ENCODE measurements at places on chromosomes 12 and 14. TPM values are rescaled to one million over a fixed set of nuclear protein-coding genes. Genes with fewer than 3 reads are reported as not detected.

PHETA1 gene
- total RNA-seq = 35.1 TPM

- no peak for DNase-seq
Measured at GRCh38 chr14:50364792-50365191, 31.9 kb downstream of the CDKL1 start.

DNA sequence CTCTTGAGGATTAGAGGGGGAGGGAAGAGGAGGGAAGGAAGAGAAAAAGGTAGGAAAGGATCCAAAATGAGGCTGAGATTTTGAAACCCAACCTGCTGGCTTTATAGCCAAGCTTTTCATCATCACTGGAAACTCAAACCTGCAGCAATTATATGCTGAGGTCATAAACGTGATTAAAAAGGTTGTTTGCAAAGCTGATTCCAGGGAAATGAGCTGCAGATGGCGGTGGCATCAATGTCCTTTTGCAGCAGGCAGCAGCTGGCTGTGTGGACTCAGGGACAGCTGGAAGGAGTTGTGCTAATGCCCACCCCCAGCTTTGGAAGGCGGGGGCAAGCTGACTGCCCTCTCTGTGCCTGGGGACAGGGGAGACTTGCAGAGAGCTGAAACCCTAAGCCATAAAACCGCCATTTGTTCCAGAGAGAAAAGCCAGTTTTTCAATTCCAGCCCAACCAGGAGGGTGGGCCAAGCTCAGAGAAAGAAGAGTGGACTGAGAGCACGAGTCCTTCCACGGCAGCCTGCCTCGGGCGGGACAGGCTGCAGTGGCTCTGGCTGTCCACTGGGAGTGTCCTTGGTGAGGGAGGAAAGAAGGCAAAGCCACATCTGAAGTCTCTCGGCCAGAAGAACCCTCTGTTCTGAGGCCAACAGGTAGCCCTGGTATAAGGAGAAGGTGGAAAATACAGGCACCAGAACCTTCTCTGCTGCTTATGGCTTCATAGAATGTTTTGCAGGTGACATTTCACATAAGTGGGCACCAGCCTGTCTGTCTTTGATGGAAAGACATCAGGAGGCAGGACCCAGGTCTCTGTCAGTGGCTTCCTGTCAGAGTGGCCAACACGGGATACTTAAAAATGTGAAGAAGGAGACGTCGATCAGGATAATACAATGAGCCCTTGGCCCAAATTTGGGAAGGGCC is 90.7 kb downstream of the SINHCAF start:
- no peak for DNase-seq

GRCh38 chr12:23581913-23582312 is 367.6 kb downstream of the SOX5 start:
- no peak for DNase-seq

DNA sequence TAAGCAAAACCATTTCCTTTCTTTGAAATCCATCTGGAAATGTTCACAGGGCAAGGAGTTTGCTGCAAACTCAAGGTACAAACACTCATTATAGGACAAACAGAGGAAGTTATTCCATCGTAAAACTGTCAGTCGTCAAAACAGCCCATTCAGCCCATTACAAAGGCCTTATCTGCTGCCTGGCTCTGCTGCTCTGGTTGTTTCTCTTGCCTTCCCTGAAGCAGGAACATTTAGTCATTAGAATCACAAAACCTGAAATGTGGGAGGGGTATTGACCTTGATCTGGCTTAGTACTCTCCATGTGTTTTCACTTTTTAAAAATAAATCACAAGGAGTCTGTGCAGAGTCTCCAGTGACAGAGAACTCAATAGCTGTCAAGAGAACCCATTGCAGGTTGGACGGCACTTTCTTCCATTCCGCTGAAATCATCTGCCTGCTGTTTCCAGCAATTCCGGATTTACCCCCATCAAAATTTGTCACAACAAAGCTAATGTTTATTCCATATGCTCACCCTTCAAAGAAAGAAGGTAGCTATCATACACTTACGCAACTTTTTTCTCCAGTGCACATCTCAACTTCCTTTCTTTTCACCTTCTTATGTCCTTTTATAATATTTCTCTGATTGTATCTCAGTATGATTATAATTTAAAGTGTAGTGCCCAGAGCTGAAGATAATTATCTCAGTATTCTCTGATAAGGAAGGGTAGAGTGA is 24.6 kb upstream of the ITPR2 start:
- no peak for DNase-seq

DNA sequence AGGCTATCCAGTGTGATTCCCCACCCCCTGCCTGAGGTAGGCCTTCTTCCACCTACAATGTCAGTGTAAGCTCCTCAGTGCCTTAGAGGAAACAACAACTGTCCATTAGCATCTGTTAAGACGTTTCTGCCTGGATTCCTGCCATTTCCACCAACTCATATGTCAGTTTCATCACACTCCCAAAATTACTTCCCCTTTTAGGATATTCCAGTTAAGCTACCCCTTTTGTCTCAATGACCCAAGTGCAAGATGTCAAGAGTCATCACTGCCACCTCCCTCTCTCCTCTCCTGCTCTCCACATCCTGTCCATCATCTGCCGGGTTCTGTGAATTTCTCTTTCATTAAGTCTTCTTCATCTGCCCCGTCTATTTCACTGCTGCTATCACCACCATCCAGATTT is 189.4 kb downstream of the DPF3 start:
- no peak for DNase-seq

DNA sequence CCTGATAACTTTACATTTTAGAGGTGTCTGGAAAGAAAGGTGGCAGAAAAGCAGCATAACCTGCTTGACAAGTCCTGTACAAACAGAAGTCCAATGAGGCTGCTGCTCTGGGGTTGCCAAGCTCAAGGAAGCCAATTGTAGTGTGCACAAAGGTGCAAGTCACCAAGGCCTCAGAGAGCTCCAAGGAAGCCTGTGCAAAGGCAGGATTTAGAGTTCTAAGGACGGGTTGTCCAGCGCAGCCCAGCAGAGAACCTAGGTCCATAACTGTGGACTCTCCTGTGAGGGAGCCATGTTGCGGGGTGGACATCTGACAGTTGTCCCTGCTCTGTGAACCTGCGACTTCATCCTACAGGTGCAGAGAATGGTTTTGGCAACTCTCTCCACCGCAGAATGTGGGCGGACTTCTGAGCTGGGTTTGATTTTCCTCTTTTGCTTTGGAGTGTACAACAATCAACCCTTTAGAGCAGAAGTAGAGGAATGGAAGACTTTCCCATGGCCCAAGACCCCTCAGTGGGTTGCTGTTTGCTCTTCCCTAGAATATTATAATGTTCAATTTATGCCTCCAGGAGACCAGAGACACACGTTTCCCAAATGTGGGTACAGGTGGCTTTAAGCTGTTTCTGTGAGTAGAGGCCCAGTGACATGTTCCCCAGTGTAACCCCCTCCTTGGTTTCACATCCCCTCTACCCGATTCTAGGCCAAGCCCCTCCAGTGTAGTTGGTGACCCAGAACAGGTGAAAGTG is 81.0 kb downstream of the ETV6 start:
- DNase-seq = no peak

- DNase-seq = no peak
Measured at GRCh38 chr12:79548610-79548924, 142.2 kb downstream of the PAWR start.

GRCh38 chr12:47981496-47982260 is 18.3 kb downstream of the TMEM106C start:
- DNase-seq = no peak

DNA sequence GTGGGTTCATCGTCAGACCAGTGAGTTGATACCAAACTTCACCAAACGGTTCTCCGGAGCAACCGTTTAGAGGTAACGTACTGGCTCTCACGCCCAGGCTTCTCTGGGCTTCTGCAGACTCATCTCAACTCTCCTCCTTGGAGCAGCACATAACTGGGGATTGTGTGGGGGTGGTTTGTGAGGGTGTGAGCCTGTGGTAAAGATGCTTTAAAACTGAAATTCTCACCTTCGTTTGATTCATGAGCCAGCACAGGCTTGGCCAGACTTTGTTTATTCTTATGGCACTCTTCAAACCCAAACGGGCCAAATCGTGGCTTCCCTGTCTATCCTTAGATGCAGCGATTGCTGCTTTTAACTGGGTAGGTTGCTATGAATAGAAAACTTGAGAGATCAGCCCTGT is 121.3 kb downstream of the SAMD4A start:
- DNase-seq = no peak

- no peak for DNase-seq
Measured at GRCh38 chr12:58639318-58639934, 280.9 kb downstream of the LRIG3 start.

- no peak for DNase-seq
Measured at GRCh38 chr12:13961971-13962370, 19.4 kb downstream of the GRIN2B start.

Data from Right ventricle myocardium superior (tissue), 1 donor.